ENCODE measurements at places on chromosomes 4 and X. TPM values are rescaled to one million over a fixed set of nuclear protein-coding genes. Genes with fewer than 3 reads are reported as not detected.
A peak's percentile ranks its signal among the peaks of the same experiment; 100 is the strongest.

- DNase-seq: peak; percentile 48
These were observed 334.9 kb upstream of the ADGRL3 start for GRCh38 chr4:60865273-60865672.

GRCh38 chrX:129780441-129781105 is 824 bp downstream of the SASH3 start:
- DNase-seq: no peak

- no peak for DNase-seq
These were observed 238.8 kb downstream of the GPC3 start for GRCh38 chrX:133746593-133746992.

- DNase-seq: no peak
These were observed 171.2 kb upstream of the NWD2 start for GRCh38 chr4:37073226-37073840.

DNA sequence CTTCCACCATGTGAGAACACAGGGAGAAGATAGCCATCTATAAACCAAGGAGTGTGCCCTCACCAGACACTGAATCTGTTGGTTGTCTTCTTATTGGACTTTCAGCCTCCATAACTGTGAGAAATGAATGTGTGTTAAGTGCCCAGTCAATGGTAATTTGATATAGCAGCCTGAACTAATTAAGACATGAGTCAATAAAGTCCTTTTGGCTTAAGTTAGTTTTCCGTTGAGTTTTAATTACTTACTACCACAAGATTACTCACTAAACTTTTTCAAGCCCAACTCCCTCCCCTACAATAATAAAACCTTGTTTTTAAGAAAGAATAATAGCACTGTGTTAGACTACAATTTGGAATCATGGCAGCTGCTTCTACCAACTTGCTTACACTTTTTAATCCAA is 324.2 kb downstream of the PCDH19 start:
- no peak for DNase-seq

GRCh38 chr4:31365006-31365690 is 645.0 kb downstream of the PCDH7 start:
- no peak for DNase-seq

GRCh38 chrX:53009032-53009431 is 39.6 kb upstream of the GPR173 start:
- no peak for DNase-seq

DNA sequence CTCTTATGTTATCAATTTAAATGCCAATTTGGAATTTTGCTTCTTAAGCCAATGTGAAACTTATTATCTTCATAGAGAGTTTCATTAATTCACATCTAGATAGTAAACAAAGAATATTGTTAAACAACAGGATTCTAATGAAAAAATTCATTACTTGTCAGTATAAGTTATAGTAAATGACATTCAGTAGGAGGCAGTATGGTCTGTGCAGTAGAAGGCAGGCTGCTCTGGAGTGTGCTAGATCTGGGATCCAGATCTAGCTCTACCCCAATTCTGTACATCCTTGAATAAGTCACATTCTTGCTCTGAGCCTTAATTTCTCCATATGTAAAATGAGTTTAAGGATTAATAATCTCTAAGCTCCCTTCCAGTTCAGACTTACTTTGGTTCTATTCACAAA is 202.7 kb upstream of the POU3F4 start:
- DNase-seq: no peak

DNA sequence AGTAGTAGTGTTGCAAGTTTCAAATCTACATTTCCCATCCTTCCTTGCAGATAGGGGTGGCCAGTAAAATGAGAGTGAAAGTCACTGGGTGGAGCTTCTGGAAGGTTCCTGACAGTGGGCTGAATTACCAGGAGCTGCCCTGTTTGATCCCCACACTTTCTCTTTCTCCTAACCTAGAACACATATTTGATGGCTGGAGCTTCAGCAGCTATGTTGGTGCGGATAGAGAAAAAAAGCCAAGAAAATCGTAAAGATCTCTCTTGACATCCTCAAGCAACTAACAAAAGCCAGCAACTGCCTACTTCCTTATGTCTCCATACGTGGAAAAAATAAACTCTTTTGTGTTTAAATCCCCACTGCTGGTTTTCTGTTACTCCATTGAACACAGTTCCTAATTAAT is 32.2 kb downstream of the ZNF275 start:
- DNase-seq: no peak

DNA sequence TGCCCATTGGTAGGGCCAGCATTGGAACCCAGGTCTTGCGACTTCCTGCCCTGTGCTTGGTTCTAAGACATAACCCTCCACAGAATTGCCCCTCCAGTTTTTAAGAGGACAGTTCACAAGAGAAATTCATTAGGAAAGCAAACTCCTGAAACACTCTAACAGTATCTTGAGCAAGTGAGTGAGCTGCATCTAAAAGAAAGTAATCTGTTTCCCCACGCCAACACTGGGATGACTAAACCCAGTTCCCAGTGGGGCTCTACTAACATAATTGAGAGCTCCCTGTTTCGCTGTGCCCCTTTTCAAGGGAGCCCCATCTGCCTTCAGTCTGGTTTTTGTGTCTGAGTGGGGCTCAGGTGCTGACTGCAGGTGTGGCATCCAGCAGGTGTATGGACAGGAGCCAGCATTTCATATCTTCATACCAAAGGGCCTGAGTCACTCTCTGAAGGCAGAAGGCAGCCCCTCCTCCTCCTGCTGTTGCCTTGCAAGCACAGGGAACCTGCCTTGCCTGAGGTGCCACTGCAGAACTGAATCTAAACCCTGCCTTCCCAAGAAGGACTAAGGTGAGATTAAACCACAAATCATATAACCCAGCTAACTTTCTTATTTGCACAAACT is 8.0 kb downstream of the AMOT start:
- DNase-seq: no peak

GRCh38 chrX:50115973-50116372 is 84.8 kb downstream of the AKAP4 start:
- no peak for DNase-seq

DNA sequence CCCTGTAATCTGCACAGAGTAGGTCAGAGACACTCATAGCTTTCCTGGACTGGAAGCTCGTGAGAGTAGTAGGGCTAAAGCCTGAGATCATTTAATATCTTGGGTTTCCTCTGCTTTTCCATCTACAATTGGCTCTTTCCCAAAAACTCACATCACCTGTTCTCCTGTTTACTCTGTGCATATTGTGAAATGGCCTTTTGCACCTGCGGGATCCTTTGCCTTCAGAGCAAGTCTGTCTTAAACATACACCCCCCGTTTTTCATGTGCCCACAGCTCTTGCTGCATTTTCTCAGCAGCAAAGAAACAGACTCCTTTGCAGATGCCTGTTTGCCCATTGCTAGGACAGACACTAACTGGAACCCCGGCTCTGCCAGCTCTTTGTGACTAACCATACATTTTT is 608.3 kb upstream of the PCDH10 start:
- no peak for DNase-seq

DNA sequence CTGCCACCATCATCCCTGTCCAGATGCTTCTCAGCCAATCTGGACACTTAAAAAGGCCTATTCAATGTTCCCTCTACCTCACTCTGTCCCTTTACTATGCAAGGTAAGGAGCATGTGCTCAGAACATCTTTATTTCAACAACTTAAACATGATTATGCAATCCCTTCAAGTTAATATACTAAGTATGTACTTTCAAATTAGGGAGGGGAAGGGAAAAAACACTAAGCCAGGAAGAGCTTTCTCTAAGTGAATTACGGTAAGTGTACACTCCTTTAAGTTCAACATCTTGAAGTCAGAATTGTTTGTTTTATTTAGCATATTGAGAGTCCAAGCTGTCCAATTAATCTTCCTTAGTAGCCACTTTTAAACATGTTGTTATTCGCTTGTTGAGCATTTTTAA is 14.1 kb downstream of the SLC10A7 start:
- DNase-seq: no peak

- no peak for DNase-seq
These were observed 209.1 kb upstream of the FAT1 start for GRCh38 chr4:186932631-186933187.

DNA sequence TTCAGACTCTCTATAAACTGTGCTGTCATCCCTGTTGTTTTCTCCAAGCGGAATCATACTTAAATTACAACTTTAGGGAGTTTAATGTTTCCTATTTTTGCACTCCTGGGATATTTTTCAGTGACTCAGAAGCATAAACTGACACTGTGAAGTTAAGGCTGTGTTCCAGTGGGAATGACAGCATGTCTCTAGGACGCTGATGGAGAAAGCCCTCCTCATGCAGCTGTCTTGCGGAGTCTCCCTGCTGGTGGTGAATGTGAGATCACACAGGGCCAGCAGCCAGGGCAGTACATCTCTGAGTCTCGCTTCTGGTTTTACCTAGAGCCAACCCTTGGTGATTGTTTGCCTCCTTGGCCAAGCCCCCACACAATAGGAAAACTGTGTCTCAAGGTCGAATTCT is 53.3 kb downstream of the NFKB1 start:
- peak; percentile 56 for DNase-seq

- no peak for DNase-seq
These were observed 22.4 kb upstream of the MAGEA8 start for GRCh38 chrX:149858592-149858991.

DNA sequence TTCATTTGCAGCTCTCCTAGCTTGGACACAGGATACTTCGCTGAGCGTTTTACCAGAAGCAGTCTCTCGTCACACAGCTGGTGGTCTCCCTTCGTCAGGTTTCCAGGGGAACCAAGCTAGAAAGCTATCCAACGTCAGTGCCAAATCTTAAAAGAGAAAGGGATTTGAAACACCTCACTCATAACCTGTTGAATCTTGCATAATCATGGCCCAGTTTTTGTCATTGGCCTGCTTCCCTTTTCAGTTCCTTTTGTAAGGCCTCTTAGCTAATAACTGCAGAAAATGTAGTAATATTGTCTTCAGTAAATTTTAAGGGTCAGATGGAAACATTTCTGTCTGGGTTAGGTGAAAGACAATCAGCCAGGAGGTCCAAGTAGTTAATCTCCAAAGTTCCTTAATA is 22.0 kb downstream of the RAB39B start:
- DNase-seq: no peak

- DNase-seq: no peak
These were observed 39.3 kb downstream of the SLAIN2 start for GRCh38 chr4:48380583-48381167.

GRCh38 chrX:112941209-112941837 is 100.7 kb upstream of the AMOT start:
- DNase-seq: peak; percentile 31

The SULT1E1 gene
- polyA plus RNA-seq: 18.7 TPM

The ARHGAP10 gene
- polyA plus RNA-seq: 33.4 TPM

The HSD17B13 gene
- 0.15 TPM for polyA plus RNA-seq

The GCNA gene
- polyA plus RNA-seq: 1.2 TPM

The SPIN2A gene
- 4.1 TPM for polyA plus RNA-seq

The SLC6A14 gene
- 0.04 TPM for polyA plus RNA-seq

The FGF13 gene
- 98.3 TPM for polyA plus RNA-seq

The KIT gene
- polyA plus RNA-seq: 13.7 TPM

The RAB39B gene
- 0.47 TPM for polyA plus RNA-seq

The FAM241A gene
- 3.9 TPM for polyA plus RNA-seq

The SMR3B gene
- not detected for polyA plus RNA-seq

The ADGRG2 gene
- 10.0 TPM for polyA plus RNA-seq

The ZDHHC15 gene
- polyA plus RNA-seq: 4.1 TPM

The HSPA4L gene
- polyA plus RNA-seq: 5.8 TPM
